ENCODE measurements at places on chromosomes 7 and 10.
A peak's percentile ranks its signal among the peaks of the same experiment; 100 is the strongest.

DNA sequence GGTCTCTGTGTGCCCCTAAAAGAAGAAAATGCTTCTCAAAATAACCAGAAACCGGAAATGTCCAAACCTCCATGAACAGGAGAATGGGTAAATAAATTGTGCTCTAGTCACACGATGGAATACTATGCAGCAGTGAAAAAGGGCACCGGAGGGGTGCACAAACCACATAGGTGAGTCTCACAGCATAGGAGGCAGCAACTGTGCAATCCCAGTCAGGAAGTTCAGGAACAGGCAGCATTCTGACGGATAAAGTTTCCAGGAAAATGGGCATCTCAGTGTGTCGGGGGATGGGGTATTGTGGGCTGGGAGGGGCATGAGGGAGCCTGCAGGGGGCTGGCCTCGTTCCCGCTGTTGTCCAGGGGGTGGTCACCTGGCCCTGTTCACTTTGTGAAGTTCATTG is 63.1 kb downstream of the MICALL2 start:
- no peak for DNase-seq

- DNase-seq: no peak
Measured at GRCh38 chr10:44194435-44194834, 190.5 kb downstream of the CXCL12 start.

DNA sequence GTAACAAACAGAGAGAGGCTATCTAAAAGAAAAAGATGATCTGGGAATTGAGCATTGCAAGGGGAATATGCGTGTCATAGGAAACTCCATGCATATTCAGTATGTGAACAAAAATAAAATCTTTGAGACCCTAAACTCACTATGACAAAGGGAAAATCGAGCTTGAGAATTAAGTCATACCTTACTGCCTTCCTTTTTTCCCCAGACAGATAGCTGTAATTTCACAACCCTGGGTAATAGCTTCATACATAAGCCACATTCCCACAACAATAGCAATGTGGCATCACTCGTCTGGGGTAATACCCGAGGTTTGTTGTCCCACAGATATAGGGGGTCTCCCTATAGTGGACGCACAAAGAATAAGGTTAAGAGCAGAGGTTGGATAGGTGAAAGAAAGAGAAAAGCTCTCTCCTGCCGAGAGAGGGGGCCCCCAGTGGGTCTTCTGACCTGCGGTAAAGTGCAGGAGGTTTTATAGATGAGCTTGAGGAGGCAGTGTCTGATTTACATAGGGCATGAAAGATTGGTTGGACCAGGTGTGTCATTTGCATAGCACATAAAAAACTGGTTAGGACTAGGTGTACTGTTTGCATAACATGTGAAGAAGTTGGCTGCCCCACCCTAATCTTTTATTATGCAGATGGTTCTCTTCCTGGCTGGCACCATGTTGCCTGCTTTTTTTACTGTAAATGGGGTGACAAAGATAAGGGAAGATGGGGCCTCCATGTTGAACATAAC is 11.6 kb downstream of the CYP3A43 start:
- DNase-seq: no peak

DNA sequence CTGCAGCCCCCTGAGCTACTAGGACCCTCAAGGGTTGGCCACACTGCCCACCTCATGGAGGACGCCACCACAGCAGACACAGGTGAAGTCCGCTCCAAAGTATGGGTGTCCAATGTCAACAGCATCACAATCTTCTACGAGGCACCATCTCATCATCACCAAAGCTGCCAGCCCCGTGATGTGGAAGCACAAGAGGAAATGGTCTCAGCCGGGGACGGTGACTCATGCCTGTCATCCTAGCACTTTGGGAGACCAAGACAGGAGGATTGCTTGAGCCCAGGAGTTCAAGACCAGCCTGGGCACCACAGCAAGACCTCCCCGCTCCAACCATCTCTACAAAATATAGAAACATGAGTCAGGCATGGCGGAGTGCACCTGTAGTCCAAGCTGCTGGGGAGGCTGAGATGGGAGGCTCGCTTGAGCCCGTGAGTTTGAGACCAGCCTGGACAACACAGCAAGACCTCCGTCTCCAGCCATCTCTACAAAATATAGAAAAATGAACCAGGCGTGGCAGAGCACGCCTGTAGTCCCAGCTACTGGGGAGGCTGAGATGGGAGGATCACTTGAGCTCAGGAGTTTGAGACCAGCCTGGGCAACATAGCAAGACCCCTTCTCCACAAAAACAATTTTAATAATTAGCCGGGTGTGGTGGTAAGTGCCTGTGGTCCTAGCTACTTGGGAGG is 48.8 kb upstream of the MYL10 start:
- no peak for DNase-seq

GRCh38 chr7:18685971-18686370 is 190.4 kb downstream of the HDAC9 start:
- no peak for DNase-seq

DNA sequence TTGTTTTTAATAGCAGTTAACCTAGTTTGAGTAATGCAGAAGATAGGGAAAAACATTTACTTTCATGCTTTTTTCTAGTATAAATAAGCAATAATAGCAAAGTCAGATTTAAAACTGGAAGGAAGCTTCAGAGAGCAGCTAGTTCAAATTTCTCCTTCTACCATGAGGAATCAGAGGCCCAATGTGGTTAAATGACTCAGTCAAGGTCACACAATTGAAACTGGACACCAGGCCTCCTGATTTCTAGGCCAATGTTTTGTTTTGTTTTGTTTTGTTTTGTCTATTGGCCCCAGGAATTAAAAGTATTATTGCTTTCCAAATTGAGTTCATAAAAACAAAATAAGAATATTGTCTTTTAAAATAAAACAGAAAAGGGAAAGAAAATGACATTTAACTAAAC is 122.3 kb downstream of the TRIL start:
- no peak for DNase-seq

DNA sequence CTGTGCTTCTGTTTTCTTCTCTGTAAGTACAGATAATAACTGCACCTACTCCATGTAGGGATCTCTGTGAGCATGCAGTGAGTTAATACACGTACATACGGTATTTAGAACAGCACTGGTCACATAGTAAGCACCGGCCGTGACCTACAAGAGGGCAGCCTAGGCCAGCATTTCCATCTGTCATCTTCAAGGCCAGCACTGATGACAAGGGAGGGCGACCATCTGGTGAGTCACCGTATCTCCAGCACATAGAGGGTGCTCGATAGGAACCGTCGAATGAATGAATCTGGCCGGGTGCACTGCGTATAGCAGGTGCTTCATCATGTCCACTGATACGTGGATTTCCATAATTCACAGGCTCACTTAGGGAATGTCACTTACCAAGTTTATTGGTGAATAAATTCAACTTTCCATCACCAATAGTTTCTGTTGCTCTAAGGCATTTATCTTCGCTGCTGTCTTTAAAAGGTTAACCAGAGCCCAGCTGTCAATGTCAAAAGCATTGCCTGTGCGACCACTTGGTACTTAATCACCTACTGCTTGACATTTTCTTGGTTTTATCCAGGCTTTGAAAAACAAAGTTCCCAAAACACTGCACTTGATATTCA is 8.3 kb downstream of the NOD1 start:
- DNase-seq: peak; percentile 15

- DNase-seq: no peak
Measured at GRCh38 chr10:87608756-87609155, 50.9 kb upstream of the PAPSS2 start.

- DNase-seq: no peak
Measured at GRCh38 chr7:158329014-158329610, 258.5 kb downstream of the PTPRN2 start.

DNA sequence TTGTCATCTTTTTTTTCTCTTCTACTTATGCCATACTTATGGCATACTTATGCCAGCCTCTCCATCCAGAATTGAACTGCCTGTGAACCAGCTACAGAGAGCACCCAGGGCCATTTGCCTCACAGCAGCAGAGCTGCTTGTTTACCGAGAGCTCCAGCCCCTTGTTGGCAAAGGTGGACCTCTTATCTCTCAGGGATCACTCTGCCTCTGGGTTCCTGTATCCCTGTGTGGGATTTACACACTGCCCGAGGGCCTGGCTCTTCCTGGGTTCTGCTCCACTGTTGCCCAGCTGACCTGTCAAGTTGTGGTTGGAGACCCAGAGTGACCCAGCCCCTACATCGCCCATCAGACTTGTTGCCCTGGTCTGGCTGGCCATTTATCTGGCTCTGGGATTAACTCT is 22.3 kb downstream of the MRPS33 start:
- DNase-seq: no peak

- no peak for DNase-seq
Measured at GRCh38 chr7:103940382-103941268, 48.8 kb downstream of the RELN start.

DNA sequence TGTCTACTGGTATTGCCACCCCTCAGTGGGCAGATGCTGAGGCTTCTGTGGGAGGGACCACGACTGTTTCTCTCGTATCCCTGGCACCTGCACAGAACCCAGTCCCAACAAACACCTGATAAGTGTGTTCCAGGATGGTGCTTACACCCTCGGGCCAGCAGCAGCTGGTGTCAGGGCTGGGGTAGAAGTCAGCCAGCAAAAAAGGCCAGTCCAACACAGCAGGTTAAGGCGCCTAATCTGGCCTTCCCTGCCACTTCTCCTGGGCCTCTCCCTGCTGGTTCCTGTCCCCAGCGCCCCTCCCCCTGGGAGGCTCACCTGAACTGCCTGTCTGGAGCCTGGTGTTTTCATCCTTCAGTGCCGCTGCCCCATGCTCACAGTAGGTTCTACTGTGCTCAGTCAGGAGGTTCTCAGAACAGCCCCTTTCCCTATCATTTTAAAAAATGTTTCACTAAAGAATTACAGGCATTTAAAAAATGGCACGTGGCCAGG is 20.0 kb downstream of the PODXL start:
- no peak for DNase-seq

- no peak for DNase-seq
Measured at GRCh38 chr10:17386616-17387075, 67.7 kb downstream of the ST8SIA6 start.

GRCh38 chr7:95126053-95126709 is 198.2 kb downstream of the PON1 start:
- DNase-seq: no peak

DNA sequence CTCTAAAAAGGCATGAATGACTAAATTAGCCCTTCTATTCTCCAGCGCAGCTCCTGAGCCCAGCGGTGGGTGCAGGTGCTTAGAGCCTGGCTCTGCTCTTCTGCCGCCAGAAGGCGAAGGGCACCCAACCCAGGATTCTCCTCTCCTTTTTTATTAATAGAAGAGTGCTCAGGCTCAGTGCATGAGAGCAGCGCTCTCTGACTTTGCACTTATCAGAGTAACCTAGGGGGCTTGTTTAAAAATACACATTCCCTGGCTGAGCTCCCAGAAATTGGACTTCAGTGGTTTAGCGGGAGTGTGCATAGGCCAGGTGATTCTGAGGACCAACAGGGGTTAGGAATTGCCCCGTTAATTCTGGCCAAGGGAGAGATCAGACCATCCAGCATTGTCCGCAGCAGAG is 1.7 kb upstream of the PFKP start:
- DNase-seq: no peak

DNA sequence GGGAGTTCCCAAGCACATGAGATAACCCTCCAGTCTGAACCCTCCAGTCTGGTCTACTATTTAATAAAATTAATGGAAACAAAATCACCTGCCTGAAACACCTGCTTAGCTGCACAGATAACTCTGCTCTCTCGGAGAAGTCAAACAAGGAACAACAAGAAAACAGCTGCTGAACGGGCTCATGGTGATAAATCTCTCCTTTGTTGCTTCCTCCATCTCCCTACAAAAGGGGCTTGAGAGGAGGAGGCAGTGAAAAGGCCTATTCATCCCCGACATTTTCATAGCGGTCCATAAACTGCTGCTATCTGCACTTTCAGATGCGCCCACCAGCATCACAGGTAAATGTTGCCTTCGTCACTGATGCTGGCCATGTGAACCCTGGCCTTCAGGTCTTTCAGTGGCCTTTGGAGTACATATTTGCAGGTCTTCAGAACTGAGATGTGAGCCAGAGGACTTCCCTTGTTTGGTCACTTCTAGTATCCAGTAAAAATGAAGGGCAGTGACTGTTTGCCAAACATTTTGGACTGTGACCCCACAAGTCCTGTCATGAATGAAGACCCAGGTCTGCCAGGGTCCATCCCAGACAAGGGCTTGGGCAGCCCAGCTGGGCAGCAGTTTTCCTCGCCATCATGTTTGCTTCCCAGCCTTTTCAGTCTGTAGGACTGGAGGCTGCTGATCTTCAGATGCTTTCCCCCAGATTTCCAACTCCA is 15.9 kb downstream of the FKBP6 start:
- DNase-seq: no peak

- DNase-seq: no peak
Measured at GRCh38 chr7:84247591-84247990, 53.0 kb upstream of the SEMA3A start.

DNA sequence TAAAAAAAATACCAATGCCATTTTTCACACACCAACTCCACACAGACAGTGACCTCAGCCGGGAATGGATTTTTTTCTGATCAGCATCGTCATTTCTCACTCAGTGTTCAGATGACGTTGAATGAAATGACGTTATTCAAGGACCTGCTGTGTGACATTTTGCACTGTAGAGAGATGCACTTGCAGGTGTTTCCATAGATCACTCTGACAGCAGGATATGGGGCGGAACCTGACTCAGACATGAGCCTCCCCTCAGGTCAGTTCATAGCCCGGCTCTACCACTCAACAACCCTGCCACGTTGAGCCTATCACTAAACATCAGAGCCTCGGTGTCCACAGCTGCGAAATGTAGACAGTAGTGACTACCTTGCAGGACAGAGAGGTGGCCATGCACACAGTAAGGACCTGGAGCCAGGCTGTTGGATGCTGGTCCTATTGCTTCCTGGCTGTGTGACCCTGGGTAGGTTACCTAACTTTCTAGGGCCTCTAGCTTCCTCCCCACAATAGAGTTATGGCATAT is 41.4 kb upstream of the ANTXRL start:
- DNase-seq: no peak

GRCh38 chr10:34834274-34834673 is 19.2 kb upstream of the PARD3 start:
- DNase-seq: no peak

DNA sequence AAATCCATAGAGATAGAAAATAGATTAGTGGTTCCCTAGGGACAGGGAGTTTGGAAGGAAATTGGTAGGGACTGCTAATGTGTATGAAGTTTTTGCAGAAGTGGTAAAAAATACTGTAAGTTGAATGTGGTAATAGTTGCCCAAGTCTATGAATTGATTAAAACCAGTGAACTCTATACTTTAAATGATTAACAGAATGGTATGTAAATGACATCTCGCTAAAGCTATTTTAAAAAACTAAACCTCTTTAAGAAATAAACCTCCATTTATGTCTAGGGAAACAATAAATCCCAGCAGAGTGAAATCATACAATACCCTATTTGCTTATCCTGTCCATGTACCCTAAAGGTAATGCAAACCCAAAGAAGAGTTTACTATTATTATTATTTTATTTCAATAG is 61.4 kb downstream of the IPMK start:
- DNase-seq: no peak

- DNase-seq: no peak
Measured at GRCh38 chr7:151599401-151600227, 79.9 kb upstream of the RHEB start.

DNA sequence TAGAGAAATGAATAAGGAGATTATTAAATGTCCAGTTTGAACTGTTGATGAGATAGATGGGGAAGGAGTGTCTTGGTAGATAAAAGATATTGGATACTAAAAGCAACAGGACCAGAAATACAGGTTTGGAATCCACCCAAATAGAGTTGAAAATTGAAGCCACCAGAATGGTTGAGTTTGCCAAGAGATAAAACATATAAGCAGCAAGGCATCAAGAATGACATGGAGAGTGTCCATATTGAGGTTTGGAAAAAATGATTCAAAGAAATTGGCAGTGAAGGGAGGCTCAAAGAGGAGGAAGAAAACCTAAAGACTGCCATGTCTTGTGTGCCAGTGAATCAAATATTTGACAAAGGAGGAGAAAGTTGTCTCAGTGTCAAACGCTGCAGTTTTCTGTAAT is 24.2 kb downstream of the CFAP69 start:
- no peak for DNase-seq
